ENCODE measurements at places on chromosomes 7 and 10. TPM values are rescaled to one million over a fixed set of nuclear protein-coding genes. Genes with fewer than 3 reads are reported as not detected.

FOXP2 gene
- total RNA-seq: 46.5 TPM

DNA sequence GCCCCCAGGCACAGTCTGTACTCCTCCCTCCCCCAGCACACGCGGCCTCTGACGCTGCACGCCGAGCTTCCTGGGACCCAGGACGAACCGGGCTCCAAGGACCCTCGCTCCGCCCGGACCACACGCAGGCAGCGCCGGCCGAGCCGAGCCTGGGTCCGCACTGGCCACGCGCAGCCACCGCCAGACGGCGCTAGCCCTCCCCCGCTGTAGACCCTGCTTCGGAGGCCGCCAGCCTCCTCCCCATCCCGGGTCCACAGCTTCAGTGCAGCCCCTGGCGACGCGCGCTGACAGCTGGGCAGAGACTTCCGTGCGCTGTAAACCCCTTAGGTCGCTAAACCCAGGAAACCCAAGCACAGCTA lies 936 bp upstream of the TCERG1L start:
- no peaks in the 10 kb centered on the region for H3K36me3 ChIP-seq
- H3K4me1 ChIP-seq: peaks cover 9% of the 10 kb centered on the region

DNA sequence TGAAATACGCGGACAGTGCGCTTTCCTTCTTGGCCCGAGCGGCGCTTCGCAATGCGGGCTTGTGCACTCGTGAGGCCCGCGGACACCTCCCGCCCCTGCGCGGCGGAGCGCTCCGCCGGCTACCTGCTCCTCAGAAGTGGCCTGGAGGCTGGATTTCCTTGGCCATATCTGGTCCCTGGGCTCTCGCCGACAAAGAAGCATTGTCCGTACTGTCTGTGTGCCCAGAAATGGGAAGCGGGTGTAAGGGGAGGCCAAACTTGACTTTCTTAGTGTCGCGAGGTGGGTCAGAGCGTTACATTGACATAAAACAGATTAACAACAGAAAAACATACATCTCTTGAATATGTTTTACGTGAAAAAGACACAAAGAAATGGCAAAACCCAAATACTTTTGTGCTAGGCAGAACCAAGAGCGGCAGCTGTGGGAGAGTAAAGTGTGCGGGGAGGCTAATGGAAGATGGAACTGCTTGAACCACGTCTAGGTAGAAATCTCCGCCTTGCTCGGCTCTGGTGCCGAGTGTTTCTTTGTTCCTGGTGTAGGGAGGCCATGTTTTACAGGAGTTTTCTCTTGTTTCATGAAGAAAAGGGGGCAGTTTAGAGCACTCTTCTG lies 1.4 kb downstream of the LANCL2 start:
- no peaks in the 10 kb centered on the region for H3K27me3 ChIP-seq
- DNase-seq: no peak
- H3K27ac ChIP-seq: peak overlapping the region; percentile 98
- peaks cover 15% of the 10 kb centered on the region for H3K4me1 ChIP-seq
- H3K4me3 ChIP-seq: peak overlapping the region; percentile 97

GRCh38 chr10:89478085-89478738 lies 57.2 kb downstream of the SLC16A12 start:
- no peaks in the 10 kb centered on the region for H3K36me3 ChIP-seq
- H3K4me3 ChIP-seq: no peak overlapping the region
- H3K27me3 ChIP-seq: no peaks in the 10 kb centered on the region
- no peak for DNase-seq
- H3K4me1 ChIP-seq: peaks cover 93% of the 10 kb centered on the region
- peak overlapping the region; percentile 96 for H3K27ac ChIP-seq

DNA sequence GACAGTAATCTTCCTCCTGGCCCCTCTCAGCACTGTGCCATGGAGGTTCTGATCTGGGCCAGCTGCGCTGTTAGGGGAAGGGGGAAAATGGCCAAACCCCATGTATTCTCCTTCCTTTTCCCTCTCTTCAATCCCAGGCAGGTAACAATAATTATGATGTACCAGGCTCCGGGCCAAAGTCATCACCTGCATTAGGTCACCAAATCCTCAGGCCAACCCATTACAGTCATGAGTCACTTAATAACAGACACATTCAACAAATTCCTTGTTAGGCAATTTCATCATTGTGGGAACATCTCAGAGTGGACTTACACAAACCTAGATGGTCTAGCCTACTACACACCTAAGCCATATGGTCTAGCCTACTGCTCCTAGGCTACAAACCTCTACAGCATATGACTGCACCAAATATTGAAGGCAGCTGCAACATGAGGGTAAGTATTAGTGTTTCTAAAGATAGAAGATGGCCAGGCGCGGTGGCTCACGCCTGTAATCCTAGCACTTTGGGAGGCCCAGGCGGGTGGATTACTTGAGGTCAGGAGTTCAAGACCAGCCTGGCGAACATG lies 2.2 kb upstream of the HSPB1 start:
- H3K4me3 ChIP-seq: no peak overlapping the region
- H3K4me1 ChIP-seq: peaks cover 67% of the 10 kb centered on the region
- DNase-seq: peak; percentile 39
- peak overlapping the region; percentile 100 for H3K27ac ChIP-seq
- H3K36me3 ChIP-seq: peaks cover 5% of the 10 kb centered on the region

GRCh38 chr7:155590215-155591018 lies 44.1 kb upstream of the CNPY1 start:
- no peak overlapping the region for H3K27ac ChIP-seq
- H3K27me3 ChIP-seq: no peaks in the 10 kb centered on the region
- H3K4me3 ChIP-seq: no peak overlapping the region
- no peaks in the 10 kb centered on the region for H3K4me1 ChIP-seq
- no peaks in the 10 kb centered on the region for H3K36me3 ChIP-seq

- no peak overlapping the region for H3K27ac ChIP-seq
- DNase-seq: no peak
- H3K4me1 ChIP-seq: no peaks in the 10 kb centered on the region
- H3K27me3 ChIP-seq: no peaks in the 10 kb centered on the region
These were observed 132.0 kb downstream of the RPS24 start for GRCh38 chr10:78165617-78166016.

MYH16 gene
- not detected for total RNA-seq

TFR2 gene
- not detected for total RNA-seq

DNA sequence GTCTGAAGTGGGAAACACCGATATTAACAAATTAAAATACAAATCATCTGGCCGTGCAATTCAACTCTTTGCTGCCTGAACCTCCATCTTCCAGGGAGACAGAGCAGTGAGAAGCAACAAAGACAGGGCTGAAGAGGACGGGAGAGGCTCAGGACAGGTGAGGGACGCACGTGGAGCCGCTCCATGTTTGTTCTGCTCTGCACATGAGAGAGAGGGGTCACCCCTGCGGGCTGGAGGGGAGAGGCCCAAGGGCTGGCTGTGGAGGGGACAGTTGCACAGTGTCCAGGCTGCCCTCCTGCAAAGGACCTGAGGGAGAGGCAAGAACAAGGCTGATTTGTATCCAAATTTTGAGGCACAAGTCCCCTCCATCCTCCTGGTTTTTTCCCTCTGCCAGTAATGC lies 41.7 kb downstream of the COBL start:
- no peak overlapping the region for H3K27ac ChIP-seq
- no peak for DNase-seq
- H3K4me3 ChIP-seq: no peak overlapping the region
- H3K27me3 ChIP-seq: no peaks in the 10 kb centered on the region
- H3K36me3 ChIP-seq: no peaks in the 10 kb centered on the region

TDRD1 gene
- total RNA-seq: not detected

DNA sequence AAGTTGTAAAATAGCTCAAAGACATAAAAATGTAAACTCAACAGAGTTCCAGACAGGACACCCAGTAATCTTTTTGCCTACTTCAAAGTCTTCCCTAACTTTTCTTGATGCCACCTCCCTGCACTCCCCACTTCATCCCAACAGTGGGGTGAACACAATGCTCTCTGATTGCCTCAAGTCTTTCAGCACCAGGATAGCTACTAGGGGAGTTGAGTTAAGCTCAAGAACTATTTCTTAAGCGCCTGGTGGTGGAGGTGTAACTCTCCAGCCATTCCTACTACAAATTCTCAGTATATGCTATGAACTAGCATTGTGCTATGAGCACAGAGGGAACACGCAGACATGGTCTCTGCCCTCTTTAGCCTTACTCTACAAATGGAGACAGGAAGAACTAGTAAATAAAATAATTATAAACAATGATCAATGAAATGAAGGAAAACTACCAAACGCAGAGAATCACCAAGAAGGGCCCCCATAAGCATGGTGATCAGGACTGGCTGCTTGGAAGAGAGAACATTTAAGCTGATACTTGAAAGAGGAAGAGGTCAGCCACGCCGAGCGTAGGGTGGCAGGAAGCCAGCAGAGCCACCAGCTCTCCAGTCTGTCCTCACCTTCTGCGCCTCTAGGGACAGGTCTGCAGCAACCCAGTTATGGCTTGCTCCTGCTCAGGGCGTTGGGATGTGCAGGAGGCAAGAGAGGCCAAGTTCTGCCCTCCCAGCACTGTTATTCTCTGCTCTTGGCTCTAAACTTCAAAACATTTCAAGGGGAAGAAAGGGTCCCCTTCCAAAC lies 16.7 kb upstream of the FRA10AC1 start:
- no peaks in the 10 kb centered on the region for H3K36me3 ChIP-seq
- H3K27ac ChIP-seq: no peak overlapping the region
- no peaks in the 10 kb centered on the region for H3K4me1 ChIP-seq
- H3K4me3 ChIP-seq: no peak overlapping the region
- no peaks in the 10 kb centered on the region for H3K27me3 ChIP-seq

KCNH2 gene
- total RNA-seq: 0.81 TPM

- H3K4me1 ChIP-seq: no peaks in the 10 kb centered on the region
- no peak overlapping the region for H3K27ac ChIP-seq
These were observed 21.1 kb downstream of the NCAPG2 start for GRCh38 chr7:158683541-158683940.

DNA sequence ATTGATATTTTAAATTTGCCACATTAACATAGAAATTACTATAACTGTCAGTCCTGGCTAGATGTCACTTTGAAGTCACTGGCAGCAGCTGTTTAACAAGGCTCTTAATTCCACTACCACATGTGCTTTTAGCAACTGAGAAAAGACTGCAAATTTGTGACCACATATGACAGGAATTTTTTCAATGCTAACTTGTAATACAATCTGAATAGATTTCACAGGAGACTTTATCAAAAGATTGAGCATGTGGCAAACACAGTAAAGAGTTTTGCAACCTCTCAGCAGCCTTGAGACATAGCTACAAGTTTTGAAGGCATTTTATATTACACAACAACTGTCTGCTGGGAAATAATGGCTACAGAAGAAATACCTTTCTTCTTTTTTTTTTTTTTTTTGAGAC lies 73.0 kb downstream of the MICU1 start:
- H3K27ac ChIP-seq: no peak overlapping the region
- no peaks in the 10 kb centered on the region for H3K4me1 ChIP-seq
- H3K27me3 ChIP-seq: no peaks in the 10 kb centered on the region
- H3K4me3 ChIP-seq: no peak overlapping the region
- peaks cover 11% of the 10 kb centered on the region for H3K36me3 ChIP-seq

Measured in thyroid gland (tissue), 4 donors.